ENCODE measurements at places on chromosomes 4 and X. TPM values are rescaled to one million over a fixed set of nuclear protein-coding genes. Genes with fewer than 3 reads are reported as not detected.
A peak's percentile ranks its signal among the peaks of the same experiment; 100 is the strongest.

The BEX5 gene
- not detected for total RNA-seq

The ZNF718 gene
- 9.3 TPM for total RNA-seq

The SRPK3 gene
- total RNA-seq = 0.05 TPM

The CXCL3 gene
- total RNA-seq = 0.85 TPM

The UCP1 gene
- total RNA-seq = not detected

The PRKG2 gene
- total RNA-seq = not detected

The ADRA2C gene
- not detected for total RNA-seq

The HUWE1 gene
- total RNA-seq = 151 TPM

The FAM9B gene
- total RNA-seq = not detected

The HSFX4 gene
- not detected for total RNA-seq

The KCNE5 gene
- total RNA-seq = not detected

The ARMCX1 gene
- 46.1 TPM for total RNA-seq

GRCh38 chr4:39046249-39046648, 14.0 kb upstream of the TMEM156 start:
- no peak for DNase-seq

GRCh38 chr4:6633091-6633906, 7.2 kb upstream of the MRFAP1 start:
- no peak for DNase-seq

DNA sequence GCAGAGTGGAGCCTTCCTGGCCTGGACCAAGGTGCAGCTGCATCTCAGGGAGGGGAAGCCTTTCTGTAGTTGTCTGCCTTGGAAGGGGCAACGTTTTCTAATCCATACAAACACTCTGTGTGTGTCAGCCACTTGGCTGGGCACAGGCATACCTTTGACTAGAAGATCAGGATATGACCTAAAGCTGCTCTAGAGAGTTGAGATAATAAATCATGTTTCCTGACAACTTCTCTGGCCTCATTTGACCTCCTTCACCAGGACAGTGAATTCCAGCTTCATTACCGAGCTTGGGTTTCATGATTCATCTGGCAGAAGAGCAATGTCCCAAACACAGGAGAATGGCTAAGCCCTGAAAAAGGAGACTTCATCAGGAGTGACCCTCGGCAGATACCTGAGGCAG, 89.6 kb upstream of the KIT start:
- DNase-seq = peak; percentile 10

GRCh38 chr4:152299553-152299952, 236.3 kb downstream of the FBXW7 start:
- no peak for DNase-seq

DNA sequence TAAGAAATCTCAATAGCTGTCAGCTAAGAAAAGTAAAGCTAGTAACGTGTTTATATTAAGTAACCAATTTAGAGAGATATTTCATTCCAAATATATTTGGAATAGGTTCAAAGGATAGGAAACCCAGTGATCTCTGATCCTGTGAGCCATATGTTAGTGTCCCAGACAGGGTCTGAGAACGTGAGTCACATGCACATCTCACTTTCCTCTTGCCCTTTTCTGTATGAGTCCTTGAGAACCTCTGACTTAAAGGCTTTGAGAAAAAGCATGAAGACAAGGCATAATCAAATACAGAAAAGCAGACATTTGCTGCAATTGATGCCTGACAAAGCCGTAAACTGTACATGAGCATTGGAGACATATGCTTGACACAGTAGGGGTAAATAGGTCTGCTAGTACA, 655.1 kb upstream of the ADGRL3 start:
- no peak for DNase-seq

- peak; percentile 93 for DNase-seq
These were observed 361.2 kb downstream of the BCOR start for GRCh38 chrX:39736216-39737211.

- DNase-seq = no peak
These were observed 281.3 kb downstream of the IDS start for GRCh38 chrX:149223854-149224253.

DNA sequence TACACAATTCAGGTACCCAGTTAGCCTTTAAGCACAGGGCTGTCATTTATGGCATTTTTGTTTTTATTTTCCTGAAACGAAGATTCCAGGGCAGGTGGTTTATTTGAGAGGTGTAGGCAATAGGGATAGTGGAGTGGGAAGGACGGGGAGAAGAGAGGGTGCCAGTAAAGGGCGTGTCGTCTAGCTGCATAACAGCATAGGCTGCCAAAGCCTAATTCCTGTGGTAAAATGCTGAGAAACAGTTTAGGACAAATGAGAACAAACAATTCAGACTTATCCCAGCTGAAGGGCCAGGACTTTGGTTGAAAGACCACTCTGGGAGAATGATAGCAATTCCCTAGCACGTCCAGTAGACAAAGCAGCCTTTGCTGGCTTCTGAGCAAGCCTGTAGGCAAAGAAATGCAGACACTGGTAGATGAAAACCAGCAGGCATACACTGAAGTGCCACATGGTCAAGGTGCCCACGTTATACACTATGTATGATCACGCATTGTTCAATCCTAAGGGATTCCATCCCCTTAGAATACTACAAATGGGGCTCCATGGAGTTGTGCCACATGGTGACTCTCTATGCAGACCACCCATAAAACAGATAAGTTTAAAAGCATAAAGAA, 70.6 kb downstream of the PKD2 start:
- no peak for DNase-seq

- DNase-seq = no peak
These were observed 1.8 kb downstream of the KDM5C start for GRCh38 chrX:53223068-53223693.

- DNase-seq = no peak
These were observed 14.5 kb downstream of the CDS1 start for GRCh38 chr4:84597450-84597849.

GRCh38 chrX:128021566-128021965, 30.6 kb downstream of the ACTRT1 start:
- peak; percentile 46 for DNase-seq

DNA sequence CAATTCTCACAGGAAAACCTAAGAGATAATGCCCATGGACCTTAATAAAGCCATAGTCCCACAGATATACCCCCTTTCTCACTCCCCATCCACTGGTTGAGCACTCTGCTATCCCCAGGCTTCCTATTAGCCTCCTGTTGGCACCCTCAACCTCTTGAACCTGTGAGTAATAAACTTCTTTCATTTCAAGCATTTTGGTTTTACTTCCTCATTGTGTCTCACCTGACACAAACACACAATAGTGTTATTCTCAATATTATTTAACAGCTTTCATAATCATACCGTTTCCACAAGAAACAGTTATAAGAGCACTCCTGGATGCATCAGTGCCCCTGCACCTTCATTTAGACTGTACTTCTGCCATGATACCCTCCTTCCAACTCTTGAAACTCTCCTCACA, 56.8 kb downstream of the TRPC5 start:
- DNase-seq = no peak

Data from dermis blood vessel endothelial cell (primary cell).